ENCODE measurements at places on chromosomes 2 and 18. TPM values are rescaled to one million over a fixed set of nuclear protein-coding genes. Genes with fewer than 3 reads are reported as not detected.

DNA sequence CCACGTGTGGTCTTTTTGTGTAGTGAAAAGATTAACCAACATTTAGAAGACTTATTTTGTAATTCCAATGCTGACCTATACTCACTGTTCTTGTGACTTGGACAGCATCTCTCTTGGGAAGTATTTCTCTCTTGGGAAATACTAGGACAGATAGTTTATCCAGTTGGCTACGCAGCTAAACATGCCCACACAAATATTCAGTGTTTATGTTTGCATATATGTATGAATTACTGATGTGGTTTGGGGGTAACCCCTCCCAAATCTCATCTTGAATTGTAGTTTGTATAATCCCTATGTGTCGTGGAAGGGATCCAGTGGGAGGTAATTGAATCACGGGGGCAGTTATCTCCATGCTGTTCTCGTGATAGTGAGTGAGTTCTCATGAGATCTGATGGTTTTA is 2062.3 kb upstream of the CELF4 start:
- no peak for DNase-seq

The PROKR1 gene
- not detected for total RNA-seq

- DNase-seq: no peak
Measured at GRCh38 chr2:62185475-62186155, 10.3 kb upstream of the B3GNT2 start.

The PRKCE gene
- 21.5 TPM for total RNA-seq

- DNase-seq: no peak
Measured at GRCh38 chr2:85215081-85215447, 81.9 kb downstream of the TCF7L1 start.

DNA sequence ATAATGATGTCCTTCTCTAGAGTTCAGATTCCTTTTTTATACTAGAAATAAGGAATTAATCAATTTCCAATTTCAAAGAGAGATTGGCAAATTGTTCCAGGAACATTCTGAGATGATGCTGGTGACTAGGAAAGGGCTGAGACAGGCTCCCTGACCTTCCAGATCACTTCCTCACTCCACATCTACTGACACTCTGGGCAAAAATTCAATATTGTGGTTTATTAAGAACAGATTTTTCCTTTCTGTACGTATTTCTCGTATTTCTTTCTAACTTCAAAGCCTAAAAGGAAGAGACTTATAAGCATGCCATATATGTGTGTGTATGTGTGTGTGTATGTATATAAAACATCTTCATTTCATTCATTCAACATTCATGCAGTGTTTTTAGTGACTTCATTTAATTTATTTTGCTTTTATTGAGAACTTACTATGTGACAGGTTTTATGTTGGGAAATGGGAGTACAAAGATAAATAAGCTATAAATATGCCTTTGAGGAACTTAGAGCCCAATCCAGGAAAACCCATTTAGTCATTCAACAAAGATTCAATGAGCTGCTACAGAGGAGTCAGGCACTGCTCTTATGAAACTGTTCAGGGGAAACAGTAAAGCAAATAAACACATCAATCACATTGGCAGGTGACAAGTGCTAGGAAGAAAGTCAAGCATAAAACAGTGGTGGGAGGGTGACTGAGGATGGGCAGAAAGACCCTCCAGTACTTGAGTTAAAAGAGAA is 137.9 kb downstream of the RDH14 start:
- DNase-seq: no peak

- DNase-seq: no peak
Measured at GRCh38 chr2:40625849-40626248, 174.0 kb upstream of the SLC8A1 start.

DNA sequence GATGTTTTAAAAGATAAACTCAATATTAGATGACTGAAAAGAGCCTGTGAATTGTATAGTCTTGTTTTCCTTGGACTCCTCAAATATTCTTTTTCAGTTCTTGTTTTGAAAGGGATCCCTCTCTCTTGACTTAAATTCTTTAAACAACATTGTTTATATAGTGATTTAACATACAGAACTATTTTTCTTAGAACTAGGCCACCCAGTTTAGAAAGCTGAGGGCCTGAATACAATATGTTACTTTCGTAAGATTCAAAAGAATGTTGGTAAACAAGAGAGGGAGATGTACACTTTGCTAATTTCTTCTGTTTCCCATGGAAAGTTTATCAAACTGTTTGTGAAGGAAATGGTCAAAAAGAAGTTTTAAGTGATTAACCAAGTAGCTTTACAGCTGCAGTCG is 5.5 kb upstream of the TSPYL6 start:
- no peak for DNase-seq

GRCh38 chr2:177188482-177189469 is 23.8 kb upstream of the HNRNPA3 start:
- DNase-seq: no peak

The CDCA7 gene
- 128 TPM for total RNA-seq

The MARCHF4 gene
- total RNA-seq: not detected

All from activated T-helper 2 cell treated with anti-CD3 and anti-CD28 coated beads, Interferon-gamma antibody, Interleukin-2, Interleukin-4, amounts not matched to agents 10 μg/mL and 5 μg/mL and 100 μg/mL, durations not matched to agents 14 hours and 24 hours and 36 hours (primary cell).